ENCODE measurements at places on chromosomes 4 and X.

- DNase-seq = no peak
Observed at GRCh38 chrX:78886550-78886949, 58.6 kb upstream of the P2RY10 start.

DNA sequence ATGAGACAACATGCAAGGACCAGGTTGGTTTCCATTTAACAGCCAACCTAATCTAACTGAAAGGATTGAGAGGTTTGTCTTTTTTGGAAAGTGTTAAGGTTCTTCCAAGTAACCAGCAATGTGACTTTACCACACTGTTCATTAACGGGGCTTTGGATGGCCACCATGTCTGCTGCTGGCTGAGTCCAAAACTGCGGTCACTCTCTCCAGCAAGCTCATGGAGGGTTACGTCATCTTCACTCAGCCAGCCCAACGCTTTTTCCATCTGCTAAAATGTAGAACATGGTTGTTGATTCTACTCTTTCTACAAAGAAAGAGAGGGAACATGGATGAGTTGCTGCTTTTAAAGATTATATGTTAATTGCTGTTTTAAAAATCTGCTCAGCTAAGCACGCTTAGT lies 11.0 kb downstream of the PKD2 start:
- DNase-seq = no peak

GRCh38 chr4:74365761-74366160 lies 816 bp downstream of the EREG start:
- DNase-seq = peak; percentile 73

- DNase-seq = no peak
Observed at GRCh38 chrX:70398899-70399298, 24.2 kb upstream of the GDPD2 start.

- no peak for DNase-seq
Observed at GRCh38 chr4:42371305-42372252, 25.7 kb upstream of the SHISA3 start.

DNA sequence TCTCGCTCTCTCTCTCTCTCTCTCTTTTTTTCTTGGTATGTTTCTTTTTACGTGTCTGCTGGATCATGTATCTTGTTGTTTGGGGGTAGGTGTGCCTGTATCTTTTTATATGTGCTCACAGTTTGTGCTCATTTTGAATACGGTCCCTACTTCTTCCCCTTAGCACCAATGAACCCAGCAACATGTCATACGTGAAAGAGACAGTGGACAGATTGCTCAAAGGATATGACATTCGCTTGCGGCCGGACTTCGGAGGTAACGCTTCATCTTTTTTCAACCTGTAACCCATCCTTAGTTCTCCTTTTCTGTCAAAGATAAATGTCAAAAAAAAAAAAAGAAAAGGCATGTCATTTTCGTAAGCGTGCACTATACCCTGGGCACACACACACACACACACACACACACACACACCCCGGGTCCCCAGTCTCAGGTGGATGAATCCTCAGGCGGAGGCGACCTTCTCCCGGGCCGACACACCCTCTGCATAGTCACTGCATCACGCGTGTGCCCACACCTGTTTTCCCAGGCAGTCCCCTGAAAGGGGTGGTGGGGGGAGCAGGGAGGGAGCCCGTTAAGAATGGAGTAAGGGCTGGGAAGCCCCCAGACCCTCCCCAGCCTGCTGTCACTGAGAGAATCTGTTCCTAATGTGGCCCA lies 511 bp downstream of the GABRB1 start:
- DNase-seq = no peak
